Non-pigmented ciliary epithelial cell (primary cell): ENCODE measurements at places on chromosomes 5 and 9.

DNA sequence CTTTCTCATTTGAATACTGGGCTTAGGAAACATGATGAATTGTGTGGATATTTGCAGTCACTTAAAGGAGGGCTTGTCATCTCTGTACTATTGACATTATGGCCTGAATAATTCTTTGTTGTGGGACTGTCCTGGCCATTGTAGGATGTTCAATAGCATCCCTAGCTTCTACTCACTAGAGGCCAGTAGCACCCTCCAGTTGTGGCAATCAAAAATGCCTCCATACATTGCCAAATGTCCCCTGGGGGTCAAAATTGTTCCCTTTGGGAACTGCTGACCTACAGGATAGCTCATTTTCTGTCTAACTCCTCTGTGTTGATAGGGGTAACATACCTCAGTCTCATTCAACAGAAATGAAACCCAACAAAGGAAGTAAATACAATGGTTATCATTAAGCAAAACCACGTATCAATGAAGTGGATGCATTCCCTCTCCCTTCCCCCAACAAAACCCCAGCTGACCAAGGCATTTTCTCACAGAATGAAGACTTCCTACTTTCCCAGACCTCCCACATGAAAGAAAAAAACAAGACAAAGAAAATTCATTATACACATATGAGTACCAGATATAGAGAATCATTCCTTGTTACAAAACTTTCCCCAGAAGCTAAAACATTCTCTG lies 18.1 kb downstream of the FYB1 start:
- DNase-seq = no peak

DNA sequence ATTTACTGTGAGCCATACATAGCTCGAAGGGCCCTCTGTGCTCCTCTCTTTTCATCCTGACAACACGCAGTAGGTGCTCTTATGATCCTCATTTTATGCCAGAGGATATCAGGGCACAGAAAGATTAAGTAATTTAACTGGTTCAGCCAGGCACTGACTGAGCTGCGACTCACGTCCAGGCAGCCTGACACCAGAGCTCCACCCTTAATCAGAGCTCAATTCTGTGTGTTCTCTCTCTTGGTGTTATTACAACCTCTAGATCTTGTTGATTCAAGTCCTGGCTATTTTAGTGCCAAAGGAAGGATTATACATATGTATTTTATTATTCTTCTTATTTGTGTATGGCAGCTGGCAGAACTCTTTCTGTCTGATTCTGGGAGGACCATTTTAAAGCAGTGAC lies 59.7 kb downstream of the OSMR start:
- no peak for DNase-seq

DNA sequence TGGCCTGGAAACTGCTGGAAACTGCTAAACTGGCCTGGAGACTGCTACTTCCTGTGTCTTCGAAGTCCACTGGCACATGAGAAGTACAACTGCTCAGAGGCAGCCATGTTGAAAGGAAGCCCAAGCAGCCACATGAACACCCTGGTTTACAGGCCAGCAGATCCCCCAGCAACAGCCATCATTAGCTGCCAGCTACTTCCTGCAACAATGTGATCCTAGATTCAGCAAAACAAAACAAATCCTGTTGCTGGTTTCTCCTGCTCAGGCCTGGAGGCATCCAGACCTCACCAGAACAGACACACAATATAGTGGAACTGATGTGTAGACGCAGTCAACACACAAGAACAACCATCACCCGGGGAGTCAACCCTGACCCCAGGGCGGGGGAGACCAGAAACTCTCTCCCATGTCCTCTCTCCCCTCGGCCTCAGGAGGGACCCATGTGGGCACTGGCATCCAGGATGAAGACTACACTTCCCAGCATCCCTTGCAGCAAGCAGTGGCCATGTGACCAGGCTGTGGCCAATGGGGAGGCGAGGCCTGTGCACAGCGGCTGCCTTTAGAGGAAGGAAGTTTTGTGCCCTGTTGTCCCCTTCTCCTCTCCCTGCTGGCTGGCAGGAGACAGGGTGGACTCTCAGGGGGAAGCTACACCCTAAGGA lies 9.2 kb upstream of the LCN15 start:
- DNase-seq = no peak

- DNase-seq = no peak
Measured at GRCh38 chr9:85408494-85408893, 333.3 kb downstream of the AGTPBP1 start.

GRCh38 chr5:52961274-52961681 lies 27.9 kb upstream of the ITGA2 start:
- no peak for DNase-seq

GRCh38 chr5:136793300-136793699 lies 428.0 kb upstream of the TRPC7 start:
- no peak for DNase-seq

DNA sequence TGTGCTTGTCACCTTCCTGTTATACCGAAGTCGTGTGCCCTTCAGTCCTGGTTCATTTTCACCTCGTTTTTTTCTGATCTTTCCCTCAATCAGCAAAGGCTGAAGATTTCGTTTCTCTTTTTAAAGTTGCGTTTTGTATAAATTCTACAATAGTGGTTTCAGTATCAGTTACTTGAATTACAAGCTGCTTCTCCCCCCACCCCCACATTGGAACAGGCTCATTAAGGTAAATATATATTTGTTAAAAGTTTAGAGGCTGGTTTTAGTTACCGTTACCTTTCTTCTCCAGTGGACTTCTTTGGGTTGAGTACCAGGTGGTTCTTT lies 881 bp downstream of the SUB1 start:
- DNase-seq = no peak

DNA sequence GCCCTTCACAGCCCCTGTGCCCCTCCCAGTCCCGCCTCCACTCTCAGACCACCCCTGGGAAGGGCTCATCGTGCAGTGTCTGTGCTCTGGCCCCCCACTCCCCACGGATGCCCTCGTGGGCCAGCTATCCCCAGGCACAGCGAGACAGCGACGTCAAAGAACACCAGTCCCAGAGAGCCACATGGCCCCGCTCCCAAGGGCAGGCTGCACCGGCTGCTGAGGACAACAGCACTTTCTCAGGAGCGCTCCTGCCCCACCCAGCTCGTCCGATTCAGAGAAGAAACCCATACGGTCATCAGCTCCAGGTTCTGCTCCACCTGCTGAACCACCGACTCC lies 4.8 kb upstream of the SNAPC4 start:
- no peak for DNase-seq

DNA sequence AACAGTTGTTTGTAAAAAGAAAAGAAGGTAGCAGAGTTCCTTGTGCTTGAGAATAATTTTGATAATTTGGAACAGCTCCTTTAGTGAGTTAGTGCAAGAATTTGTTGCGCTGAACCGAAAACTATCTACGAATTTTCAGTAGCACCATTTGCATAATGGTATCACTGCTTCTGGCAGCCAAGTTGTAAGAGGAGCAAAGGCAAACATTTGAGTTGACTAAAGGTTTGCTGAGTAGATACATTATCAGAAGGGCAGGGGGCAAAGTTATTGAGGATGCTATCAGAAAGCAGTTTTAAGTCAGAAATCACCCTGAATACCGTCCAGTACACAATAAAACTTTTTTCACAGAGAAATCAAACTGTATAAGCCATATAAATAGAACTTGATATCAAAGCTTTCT lies 181.5 kb upstream of the MOCS2 start:
- no peak for DNase-seq

- DNase-seq = peak; percentile 87
Measured at GRCh38 chr9:73869264-73869663, 627.9 kb upstream of the RORB start.

DNA sequence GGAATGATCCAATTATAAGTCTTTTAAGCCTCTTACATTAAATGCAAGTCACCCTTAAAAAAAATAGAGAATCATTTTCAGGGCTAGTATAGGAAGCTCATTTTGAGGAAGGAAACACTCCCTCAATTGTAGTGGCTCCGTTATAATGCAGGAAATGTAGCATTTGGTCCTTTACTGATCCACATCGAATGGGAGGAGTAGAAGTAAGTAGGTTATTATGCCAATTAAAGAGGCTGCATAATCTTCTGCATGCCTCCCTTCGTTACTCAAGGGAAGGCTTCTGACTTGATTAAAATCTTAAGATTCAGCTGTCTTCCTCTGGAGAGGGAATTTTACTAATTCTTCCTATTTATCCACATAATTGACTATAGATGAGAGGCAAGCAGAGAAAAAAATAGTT lies 579.2 kb upstream of the COX7C start:
- DNase-seq = no peak

DNA sequence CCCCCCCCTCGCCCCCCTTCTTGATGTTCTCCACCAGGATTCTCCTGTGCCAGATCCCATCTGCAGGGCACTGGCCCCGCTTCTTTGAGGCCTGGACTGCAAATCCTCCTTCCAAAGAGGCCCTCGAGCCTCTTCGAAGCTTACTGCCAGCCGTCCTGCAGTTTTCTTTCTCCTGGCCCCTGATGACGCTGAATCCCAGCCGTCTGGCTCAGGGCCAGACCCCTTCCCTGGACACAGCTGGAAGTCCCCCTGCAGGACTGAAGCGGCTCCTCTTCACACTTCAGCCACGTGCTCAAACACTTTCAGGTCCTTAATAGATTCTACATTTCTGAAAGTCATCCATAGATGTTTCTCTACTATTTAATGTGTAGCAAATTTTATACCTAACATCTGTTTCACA lies 121.5 kb downstream of the EHMT1 start:
- DNase-seq = no peak

- no peak for DNase-seq
Measured at GRCh38 chr9:124101215-124101968, 89.8 kb downstream of the LHX2 start.

DNA sequence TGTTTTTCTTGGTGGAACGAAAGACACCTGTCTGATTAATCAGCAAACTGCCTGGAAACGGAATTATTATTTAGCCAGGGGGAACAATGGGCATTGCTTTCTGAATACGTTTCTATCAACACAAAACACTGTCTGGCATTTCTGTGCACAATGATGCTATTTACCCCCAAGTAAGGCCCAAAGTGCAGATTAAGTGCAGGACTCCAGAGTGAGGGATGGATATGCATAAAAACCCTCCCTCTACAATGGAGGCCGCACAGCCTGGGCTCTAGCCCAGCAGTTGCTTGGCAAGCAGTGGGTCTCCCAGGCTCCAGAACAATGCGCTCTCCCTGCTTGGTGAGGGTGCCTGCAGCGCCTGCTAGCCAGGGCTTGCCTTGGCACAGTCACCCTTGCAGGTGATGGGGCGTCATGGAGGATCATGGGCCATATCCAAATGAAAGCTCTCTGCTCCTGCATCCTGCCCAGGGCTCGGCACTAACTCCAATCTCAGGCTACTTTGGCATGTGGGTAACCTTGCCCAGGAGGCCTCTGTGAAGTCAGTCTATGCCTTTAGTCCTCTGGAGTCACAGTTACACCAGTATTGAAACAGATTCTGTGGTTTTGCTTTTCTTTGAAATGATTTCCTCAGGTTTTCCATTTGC lies 11.5 kb upstream of the SPATA24 start:
- no peak for DNase-seq

DNA sequence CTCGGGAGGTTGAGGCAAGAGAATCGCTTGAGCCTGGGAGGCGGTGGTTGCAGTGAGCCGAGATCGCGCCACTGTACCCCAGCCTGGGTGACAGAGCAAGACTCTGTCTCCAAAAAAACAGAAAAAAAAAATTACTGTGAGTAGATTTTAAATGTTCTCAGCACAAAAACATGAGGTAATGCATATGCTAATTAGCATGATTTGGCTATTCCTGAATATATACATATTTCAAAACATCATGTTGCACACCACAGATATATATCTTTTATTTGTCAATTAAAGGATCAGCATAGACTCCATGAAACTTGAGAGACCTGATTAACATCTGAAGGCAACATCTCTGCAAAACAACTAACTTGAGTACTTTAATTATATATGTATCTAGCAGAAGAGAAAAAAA lies 103.3 kb downstream of the THBS4 start:
- DNase-seq = no peak

GRCh38 chr9:79572032-79572607 lies 355 bp downstream of the TLE4 start:
- DNase-seq = no peak

- DNase-seq = peak; percentile 18
Measured at GRCh38 chr5:180670586-180671359, 21.4 kb upstream of the FLT4 start.

DNA sequence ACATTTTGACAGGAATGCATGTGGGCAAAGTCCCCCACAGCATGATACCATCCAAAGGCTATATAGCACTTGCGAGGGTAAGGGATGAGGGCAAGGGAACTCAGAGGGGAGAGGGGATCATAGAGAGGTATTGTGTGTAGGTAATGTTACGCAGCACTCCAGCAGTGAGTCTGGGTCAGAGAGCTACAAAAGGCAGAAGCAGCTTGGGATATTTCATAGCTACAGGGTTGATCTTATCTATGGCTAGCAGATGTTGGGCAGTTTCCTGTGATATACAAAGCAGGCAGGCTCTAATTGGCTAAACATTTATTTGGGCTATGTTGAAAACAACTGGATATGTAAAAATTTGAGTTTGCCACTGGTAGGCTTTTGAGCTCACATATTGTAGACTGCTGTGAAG lies 17.8 kb upstream of the SLCO4C1 start:
- no peak for DNase-seq

GRCh38 chr9:35679766-35680330 lies 6.1 kb downstream of the CA9 start:
- DNase-seq = no peak

GRCh38 chr9:28528049-28528448 lies 954.8 kb upstream of the C9orf72 start:
- no peak for DNase-seq

- DNase-seq = no peak
Measured at GRCh38 chr5:56558131-56558745, 257.1 kb upstream of the MAP3K1 start.

DNA sequence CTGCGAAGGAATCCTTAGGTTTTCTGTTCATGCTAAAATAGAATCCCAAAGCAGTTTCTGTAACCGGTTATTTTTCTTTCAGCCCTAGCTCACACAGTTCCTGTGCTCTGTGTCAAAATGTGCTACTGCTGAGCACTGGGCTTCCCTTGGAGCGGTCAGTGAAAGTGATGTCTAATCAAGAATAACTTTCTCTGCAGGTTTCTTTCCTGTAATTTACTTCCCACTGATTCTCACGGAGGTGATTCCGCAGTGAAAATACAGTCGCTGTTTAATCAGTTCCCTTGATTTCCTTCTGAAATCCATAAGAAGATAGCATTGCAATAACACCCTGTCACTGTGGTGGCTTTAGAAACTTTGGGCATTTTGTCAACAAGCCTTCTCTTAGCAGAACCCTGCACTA lies 112.0 kb upstream of the ISL1 start:
- no peak for DNase-seq

DNA sequence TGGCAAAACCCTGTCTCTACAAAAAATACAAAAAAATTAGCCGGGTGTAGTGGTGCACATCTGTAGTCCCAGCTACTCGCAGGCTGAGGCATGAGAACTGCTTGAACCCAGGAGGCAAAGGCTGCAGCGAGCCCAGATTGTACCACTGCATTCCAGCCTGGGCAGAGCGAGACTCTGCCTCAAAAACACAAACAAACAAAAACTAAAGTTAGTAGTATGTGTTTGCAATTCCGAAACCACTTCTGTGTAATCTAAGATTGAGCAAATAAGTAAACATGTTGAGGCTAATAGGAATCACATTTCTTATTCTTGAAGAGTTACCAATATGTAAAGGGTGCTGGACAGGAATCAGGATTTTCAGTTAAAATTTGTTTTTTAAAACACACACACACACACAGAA lies 70.0 kb upstream of the SUSD1 start:
- DNase-seq = no peak
